ENCODE measurements at places on chromosomes 5 and 9. TPM values are rescaled to one million over a fixed set of nuclear protein-coding genes. Genes with fewer than 3 reads are reported as not detected.

DNA sequence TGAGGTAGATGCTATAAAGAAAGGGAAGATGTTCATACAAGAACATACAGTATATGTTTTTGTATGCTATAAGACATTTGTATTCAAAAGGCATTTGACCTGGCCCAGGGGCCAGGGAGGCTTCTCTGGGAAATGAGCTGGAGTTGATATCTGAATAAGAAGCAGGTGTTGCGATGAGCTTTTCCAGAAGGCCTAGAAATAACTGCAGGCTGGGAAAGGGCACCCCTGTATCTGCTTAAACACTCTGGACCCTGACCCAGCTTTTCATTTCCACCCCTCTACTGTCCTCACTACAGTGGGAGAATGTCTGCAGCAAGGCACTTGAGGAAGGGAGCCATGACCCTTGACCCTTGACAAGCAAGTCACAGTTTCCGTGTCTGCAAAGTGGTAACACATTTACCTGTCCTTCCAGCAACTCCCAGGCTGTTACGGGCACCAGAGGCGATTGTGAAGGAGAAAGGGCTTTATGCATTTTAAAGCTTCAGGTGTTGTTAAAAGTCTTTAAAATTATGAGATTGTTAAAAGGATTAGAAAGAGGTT, 88.2 kb upstream of the PANK3 start:
- no peak for DNase-seq

GRCh38 chr5:146192571-146193043, 10.2 kb upstream of the LARS1 start:
- DNase-seq = no peak

The NMUR2 gene
- not detected for total RNA-seq

The CDKN2B-AS1 gene
- not detected for total RNA-seq

The SLC36A2 gene
- total RNA-seq = not detected

DNA sequence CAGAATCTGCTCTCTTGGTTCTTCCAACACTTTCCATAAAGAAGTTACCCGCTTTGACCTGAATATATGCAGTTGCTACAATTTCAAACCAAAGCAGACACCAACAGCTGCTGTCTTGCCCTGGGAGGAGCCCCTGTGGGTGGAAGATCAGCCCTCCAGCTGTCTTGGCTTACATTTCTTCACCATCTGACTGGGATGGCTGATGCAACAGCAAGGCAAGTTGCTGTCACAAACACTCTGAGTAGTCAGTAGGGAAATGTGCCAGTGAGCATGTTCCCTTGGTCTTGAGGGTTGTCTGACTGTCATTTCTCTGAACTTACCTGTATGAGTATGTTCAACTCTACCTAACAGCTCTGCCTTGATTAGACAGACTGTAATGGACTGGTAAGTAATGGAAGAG, 152.9 kb downstream of the SGCD start:
- no peak for DNase-seq

GRCh38 chr5:6328173-6328572, 50.2 kb downstream of the MED10 start:
- DNase-seq = no peak

DNA sequence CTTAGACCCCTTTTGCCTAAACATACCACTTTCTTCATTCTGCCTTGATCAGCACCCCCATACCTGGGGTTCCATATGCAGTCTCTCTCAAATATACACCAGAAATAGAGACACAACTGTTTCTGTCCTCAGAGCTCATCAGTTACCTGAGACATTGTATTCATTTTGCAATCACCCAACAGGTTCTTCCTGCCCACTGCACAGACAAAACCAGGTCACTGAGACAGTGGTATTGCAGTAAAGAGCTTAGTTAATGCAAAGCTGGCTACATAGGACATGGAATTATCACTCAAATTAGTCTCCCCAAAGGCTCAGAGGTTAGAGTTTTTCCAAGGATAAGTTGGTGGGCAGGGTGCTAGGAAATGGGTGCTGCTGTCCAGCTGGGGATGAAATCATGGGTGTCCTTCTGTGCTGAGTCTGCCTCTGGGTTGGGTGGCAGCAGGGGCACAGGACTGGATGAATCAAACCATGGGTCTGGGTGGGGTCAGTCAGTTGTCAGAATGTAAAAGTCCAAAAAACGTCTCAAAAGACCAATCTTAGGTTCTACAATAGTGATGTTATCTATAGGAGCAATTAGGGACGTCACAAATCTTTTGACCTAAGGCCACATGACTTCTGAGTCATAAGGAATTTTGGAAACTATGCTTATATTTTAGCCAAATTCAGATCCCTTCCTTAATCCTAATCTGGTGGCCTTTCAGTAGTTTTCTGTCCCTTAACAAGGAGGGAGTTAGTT, 41.0 kb downstream of the KCNV2 start:
- DNase-seq = no peak
